Gastroesophageal sphincter (tissue), 4 donors: ENCODE measurements at places on chromosomes 5 and 9.
A peak's percentile ranks its signal among the peaks of the same experiment; 100 is the strongest.

- H3K4me3 ChIP-seq, result no peak overlapping the region
- H3K36me3 ChIP-seq, result no peaks in the 10 kb centered on the region
- H3K4me1 ChIP-seq, result no peaks in the 10 kb centered on the region
- peaks cover 8% of the 10 kb centered on the region for H3K27me3 ChIP-seq
- no peak overlapping the region for H3K27ac ChIP-seq
- ATAC-seq, result no peak
These were observed 144.3 kb downstream of the MUSK start for GRCh38 chr9:110812886-110813285.

- H3K27ac ChIP-seq, result no peak overlapping the region
- no peak overlapping the region for H3K4me3 ChIP-seq
- H3K36me3 ChIP-seq, result no peaks in the 10 kb centered on the region
- peak; percentile 26 for ATAC-seq
These were observed 22.8 kb downstream of the PCDH1 start for GRCh38 chr5:141855265-141856036.

DNA sequence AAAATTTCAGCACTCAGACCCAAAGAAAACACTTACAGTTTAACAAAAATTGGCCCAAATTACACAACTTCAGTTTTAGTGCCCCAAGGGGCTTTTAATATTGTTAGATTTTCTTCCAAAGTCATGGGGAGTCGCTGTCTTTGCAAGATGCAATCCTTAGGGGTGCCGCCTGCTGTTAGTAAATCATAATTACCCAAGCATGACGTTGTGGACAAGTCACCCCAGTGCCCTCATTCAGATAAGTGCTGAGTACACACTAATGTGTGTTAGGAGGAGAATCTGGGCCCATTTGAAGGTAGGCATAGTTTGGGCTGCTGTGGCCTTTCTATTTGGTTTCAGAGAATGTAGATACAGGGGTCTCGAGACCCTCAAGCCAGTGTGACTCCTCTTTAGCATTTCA, 138.1 kb downstream of the SV2C start:
- no peak overlapping the region for H3K27ac ChIP-seq
- H3K4me3 ChIP-seq, result no peak overlapping the region
- no peaks in the 10 kb centered on the region for H3K27me3 ChIP-seq
- no peak for ATAC-seq
- H3K4me1 ChIP-seq, result no peaks in the 10 kb centered on the region

DNA sequence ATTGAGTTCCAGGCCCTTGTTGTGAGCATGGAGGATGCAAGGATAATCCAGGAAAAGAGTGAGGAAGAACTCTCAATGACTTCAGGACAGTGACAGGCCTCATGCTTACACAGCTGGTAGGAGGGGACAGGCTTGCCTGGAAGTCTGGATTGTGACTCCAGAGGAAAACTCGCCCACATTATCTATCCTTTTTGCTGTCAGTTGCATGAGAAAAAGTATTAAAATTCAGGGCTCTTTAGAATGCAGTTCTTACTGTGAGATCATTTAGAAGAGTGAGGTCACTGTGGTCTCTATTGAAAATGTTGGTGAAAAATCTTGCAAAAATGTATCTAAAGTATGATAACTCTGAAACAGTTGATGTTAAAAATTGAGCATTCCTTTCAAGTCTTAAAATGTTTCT, 30.5 kb downstream of the NTRK2 start:
- no peak for ATAC-seq
- H3K36me3 ChIP-seq, result no peaks in the 10 kb centered on the region
- H3K27me3 ChIP-seq, result no peaks in the 10 kb centered on the region
- H3K27ac ChIP-seq, result no peak overlapping the region

DNA sequence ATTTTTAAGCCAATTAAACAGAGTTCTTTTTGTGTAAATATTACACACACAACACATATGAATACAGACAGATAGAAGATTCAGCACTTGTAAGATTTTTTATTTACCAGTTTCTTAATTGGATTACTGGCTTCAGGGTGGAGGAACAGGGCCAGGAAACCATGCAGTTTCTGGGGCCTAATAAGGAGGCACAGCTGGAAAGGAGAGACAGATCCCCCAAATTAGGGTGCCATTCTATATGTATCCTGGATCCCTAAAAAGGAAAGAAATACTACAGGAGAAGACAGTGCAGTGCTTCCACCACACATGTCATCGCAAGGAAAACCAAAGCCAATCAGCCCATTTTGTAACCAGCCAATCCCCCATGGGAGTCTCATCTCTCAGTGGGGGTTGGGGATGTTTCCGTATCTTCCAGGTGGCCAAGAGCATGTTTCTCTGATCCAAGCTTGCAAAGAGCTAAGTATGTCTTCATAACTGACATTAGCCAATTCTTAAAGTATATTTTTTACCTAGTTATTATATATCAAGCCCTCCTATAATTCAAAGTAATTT, 15.8 kb upstream of the ABO start:
- no peaks in the 10 kb centered on the region for H3K36me3 ChIP-seq
- no peak overlapping the region for H3K4me3 ChIP-seq
- peaks cover 32% of the 10 kb centered on the region for H3K27me3 ChIP-seq
- H3K4me1 ChIP-seq, result no peaks in the 10 kb centered on the region

DNA sequence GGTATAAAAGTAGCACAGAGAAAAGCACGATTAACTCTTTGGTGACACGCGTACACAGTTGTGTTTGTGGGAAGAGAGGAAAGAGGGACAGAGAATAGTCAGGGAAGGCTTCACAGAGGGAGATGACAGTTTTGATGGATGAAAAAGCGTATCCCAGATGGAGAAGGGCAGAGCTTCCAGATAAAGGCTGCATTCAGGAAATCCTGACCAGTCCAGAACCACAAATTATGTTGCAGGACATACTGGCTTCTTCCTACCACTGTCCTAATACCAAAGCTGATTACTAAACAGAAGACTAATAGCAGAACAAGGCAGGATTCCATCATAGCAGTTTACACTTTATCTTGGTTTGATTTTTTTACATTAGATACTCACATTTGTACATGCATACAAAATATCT, 34.5 kb downstream of the SLC31A2 start:
- H3K36me3 ChIP-seq, result peaks cover 14% of the 10 kb centered on the region
- no peak overlapping the region for H3K4me3 ChIP-seq
- ATAC-seq, result no peak
- H3K27me3 ChIP-seq, result no peaks in the 10 kb centered on the region
